ENCODE measurements at places on chromosomes 1 and 21. TPM values are rescaled to one million over a fixed set of nuclear protein-coding genes. Genes with fewer than 3 reads are reported as not detected.

GRCh38 chr1:202329891-202330290, 11.8 kb downstream of the UBE2T start:
- no peak for DNase-seq

GRCh38 chr21:33794596-33794995, 121.0 kb downstream of the ATP5PO start:
- no peak for DNase-seq

- DNase-seq = no peak
Measured at GRCh38 chr1:194374649-194375048, 1188.2 kb upstream of the B3GALT2 start.

LINGO4 gene
- total RNA-seq = 0.15 TPM

- DNase-seq = no peak
Measured at GRCh38 chr1:21569820-21570527, 60.8 kb downstream of the ALPL start.

ACTA1 gene
- not detected for total RNA-seq

DNA sequence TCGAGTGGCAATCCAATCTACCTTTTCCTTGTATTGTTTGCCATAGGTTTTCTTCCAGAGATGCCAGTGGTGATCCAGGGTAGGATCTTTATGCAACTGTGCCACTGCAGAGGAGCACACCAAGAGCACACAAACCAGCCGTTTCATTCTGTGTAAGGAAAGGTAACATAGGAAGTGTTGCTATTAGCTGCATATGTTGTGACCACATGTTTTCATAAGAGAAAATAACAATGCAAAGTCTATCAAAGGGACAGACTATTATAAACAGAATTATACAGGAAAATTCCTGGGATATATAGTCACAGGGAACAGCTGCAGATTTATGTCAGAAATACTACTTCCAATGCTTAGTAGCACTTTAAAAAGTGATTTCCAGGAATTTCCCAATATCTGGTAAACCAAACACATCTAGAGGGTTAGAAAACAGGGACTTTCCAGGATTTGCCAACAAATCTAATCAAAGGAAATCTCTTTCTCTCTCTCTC, 919 bp downstream of the CTSS start:
- DNase-seq = no peak

PODN gene
- 3.0 TPM for total RNA-seq

GRCh38 chr1:8525216-8525557, 207.3 kb downstream of the SLC45A1 start:
- DNase-seq = no peak

DNA sequence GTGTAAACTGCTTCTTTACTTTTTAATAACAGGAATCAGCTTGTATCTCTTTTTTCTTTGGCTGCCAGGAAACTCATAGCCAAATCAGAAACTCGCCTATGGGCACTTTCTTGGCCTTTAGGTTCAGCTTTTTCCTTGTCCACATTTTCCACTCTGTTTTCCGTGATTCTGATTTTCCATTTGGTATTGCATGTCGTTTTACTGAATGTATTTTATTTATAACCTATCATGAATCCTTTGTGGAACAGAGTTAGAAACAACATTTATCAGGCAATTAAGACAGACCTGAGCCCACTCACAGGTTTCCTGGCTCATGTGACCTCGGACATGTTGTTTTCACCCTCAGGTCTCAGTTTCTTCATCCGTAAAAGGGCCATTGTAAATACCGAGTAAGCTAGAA, 5.3 kb upstream of the ECE1 start:
- no peak for DNase-seq

- DNase-seq = no peak
Measured at GRCh38 chr1:90357995-90358394, 359.1 kb downstream of the BARHL2 start.

SLC1A7 gene
- 0.35 TPM for total RNA-seq

GRCh38 chr1:176517484-176517883, 54.5 kb downstream of the PAPPA2 start:
- no peak for DNase-seq

- no peak for DNase-seq
Measured at GRCh38 chr21:30839304-30839703, 9.7 kb upstream of the KRTAP7-1 start.

HPCA gene
- total RNA-seq = not detected

GRCh38 chr1:151606384-151606783, 5.5 kb upstream of the SNX27 start:
- no peak for DNase-seq

CELF3 gene
- not detected for total RNA-seq

DNA sequence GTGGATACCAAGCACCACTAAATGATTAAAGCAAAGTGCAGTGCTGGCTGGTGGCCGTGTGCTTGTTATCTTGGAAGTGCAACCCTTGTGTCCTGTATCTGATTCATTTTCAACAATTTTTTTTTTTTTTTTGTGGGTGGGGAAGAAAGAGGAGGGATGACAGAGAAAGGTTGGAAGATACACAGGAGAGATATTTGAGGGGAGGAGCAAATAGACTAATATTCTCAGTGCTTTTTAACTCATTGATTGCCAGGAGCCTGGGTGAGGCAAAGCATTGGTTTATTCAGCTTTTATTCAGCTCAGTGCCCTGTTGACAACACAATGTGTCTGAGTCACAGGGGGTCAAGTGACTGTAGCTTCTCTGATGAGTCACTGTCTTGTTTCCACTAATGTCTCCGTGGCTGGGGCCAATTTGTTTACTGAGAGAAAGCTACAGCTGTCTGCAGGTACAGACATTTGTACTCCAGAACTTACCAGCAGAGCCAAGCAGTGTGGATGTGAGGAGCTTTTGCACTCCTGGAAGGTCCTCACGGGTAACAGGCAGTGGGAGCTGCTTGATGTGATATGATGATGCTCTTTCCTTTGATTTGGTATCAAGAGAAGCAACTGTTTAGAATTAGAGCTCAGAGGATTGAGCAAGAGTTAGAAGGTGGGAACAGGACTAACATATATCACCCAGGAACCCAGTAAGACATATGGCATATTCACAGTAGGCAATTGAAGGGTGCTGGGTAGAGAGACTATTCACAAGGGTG, 23.6 kb upstream of the DNM3 start:
- DNase-seq = no peak

DNA sequence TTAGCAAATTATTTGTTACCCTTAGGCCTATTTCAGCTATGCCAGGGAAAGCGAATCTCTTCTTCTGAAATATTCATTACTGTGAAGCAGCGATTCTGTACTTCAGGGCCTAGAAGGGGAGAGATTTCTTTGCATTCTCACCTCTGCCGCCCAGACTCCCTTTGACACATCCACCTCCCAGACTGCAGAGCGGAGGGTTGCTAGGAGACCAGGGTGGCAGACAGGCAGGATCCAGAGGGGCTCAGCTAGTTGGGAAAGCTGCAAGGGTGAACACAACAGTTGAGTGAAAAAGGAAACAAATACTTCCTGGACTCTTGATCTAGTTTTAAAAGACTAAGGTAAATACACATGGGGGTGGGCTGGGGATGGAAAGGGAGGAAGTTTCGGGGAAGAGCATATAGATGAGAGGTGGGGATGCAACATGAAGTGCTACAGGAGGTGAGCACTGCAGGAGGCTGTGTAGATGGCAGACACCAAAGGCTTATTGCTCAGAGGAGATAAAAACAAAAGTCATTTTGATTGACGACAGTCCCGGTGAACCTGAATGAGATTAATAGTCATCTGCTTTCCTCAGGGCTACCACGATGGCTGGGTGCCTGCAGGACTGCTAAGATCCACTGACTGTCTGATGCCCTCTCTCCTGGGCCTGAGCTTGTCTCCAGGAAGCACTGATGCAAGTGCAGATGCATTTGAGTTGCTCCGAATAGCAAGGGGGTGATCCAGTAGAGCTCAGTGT, 26.4 kb upstream of the RAB3GAP2 start:
- DNase-seq = no peak

DNA sequence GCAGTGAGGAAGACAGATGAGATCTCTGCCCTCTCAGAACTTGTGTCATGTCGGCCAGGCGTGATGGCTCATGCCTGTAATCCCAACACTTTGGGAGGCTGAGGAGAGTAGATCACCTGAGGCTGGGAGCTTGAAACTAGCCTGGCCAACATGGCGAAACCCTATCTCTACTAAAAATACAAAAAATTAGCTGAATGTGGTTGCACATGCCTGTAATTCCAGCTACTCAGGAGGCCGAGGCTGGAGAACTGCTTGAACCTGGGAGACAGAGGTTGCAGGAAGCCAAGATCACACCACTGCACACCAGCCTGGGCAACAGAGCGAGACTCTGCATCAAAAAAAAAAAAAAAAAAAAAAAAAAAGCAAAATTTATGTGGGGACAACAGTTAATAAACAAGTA, 40.9 kb upstream of the RALGPS2 start:
- no peak for DNase-seq

APCS gene
- total RNA-seq = 1,727 TPM

SLFNL1 gene
- total RNA-seq = not detected

NBPF15 gene
- total RNA-seq = 40.1 TPM

- DNase-seq = no peak
Measured at GRCh38 chr21:30227128-30227527, 11.2 kb upstream of the CLDN8 start.

DNA sequence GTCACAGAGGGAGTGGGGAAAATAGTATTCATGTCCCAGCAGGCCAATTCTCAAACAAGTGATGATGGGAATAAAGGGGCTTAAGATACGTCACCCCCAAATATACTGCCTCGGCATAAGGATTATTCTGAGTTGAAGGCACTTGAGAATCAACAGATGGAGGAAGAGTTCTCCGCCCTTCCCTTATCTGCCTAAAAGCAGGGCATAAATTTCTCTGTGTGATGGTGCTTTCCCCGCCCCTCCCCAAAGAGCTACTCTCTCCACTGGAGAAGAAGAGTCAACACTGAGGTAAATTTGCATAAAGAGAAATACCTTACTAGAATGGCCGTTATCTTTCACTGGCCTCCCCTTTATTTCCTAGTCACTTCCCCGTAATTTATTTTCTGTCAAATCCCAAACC, 18.7 kb downstream of the BECN2 start:
- DNase-seq = no peak

DNA sequence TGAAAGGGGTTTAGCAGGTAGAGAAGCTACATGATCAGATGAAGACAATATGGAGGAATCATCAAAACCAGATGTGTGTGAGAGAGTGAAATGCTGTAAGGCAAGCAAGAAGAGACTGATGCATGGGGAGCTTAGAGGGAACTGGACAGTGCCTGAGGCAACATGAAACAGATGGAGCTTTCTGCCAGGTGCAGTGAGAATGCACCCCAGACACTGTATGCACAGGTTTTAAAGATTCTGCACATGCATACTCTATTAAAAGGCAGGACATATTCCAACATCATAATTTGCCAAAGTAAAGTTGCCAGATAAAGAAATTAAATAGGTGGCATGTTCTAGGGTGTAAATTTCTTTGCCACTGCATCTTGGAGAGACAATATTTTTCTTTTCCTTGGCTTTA, 200.1 kb downstream of the AMY1C start:
- no peak for DNase-seq

GRCh38 chr21:17931080-17931479, 111.9 kb upstream of the C21orf91 start:
- no peak for DNase-seq

DNA sequence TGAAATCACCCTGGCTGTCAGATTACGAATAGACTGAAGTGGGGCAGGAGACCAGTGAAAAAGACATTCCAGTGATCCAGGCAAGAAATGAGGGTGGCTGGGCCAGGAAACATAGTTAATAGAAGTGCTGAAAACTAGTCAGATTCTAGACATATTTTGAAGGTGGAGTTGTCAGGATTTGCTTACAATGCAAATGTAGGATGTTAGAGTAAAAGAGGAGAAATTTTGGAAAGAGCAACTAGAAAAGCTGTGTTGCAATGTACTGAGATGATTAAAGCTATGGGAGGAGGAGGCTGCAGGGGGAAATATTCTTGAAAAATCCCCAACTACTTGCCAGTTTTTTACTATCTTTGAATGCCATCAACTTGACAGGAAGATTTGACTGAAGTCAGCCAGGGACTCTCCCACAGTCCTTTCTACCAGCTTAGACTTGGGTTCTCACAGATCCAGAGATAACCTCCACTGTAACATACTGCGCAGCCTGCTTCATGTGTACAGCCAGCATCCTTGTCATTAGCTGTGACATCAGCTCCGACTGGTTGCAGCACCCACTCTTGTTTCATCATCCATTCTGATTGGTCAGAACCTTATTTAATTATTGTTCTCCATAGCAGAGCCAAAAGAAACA, 109.7 kb downstream of the TSEN15 start:
- DNase-seq = no peak

DNA sequence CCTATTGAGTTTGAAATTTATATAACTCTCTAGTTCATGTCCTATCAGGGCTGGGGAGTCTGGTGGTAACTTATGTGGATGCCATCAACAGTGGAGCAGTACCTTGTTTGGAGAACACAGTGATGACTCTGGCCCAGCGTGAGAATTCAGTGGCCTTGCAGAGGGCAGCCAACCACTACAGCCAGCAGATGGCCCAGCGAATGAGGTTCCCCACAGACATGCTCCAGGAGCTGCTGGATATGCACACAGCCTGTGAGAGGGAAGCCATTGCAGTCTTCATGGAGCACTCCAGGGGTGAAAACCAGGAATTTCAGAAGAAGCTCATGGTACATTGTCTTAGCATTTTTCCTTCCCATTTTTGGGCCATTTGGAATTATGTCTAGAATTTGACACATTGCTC, 32.0 kb upstream of the GBP6 start:
- no peak for DNase-seq

- DNase-seq = no peak
Measured at GRCh38 chr1:81949421-81949820, 148.7 kb downstream of the ADGRL2 start.

- DNase-seq = no peak
Measured at GRCh38 chr21:44010429-44010828, 1.7 kb upstream of the TRAPPC10 start.

DNA sequence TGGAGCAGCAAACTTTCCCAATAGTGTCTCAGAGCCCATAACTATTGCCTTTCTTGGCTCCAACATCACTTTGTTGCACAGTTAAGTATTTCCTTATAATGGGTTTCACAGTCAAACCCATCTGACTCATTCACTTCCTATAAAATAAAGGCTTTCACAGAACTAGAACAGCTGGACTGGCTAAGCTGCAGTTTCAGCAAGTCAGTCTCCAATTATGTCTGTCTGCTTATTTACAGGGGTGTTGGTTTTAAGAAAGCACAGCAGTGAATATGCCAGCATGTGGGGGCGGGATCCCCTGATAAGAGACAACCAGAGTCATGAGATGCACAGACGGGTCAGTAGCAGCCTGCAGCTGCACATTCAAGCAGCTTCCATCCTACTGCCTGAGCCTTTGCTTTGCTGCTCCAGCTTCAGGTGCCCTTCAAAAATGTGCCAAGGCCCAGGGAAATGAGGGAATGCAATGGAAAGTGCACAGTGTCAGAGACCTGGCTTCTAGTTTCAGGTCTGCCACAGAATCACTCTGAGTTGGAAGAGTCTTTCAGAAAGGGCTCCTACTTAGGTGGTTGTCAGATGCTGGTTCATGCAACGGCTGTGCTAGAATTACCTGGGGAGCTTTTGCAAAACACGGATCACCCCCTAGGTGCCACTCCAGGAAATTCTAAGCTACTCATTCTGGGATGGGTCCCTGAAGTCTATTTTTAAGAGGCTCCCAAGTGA, 24.8 kb downstream of the RNF19B start:
- DNase-seq = no peak

NR1I3 gene
- 158 TPM for total RNA-seq

Data from left lobe of liver (tissue), 2 donors.